Erythroblast (primary cell): ENCODE measurements at places on chromosomes 6 and 20.

GRCh38 chr20:13613917-13614316 is 24.8 kb downstream of the TASP1 start:
- no peak for DNase-seq

DNA sequence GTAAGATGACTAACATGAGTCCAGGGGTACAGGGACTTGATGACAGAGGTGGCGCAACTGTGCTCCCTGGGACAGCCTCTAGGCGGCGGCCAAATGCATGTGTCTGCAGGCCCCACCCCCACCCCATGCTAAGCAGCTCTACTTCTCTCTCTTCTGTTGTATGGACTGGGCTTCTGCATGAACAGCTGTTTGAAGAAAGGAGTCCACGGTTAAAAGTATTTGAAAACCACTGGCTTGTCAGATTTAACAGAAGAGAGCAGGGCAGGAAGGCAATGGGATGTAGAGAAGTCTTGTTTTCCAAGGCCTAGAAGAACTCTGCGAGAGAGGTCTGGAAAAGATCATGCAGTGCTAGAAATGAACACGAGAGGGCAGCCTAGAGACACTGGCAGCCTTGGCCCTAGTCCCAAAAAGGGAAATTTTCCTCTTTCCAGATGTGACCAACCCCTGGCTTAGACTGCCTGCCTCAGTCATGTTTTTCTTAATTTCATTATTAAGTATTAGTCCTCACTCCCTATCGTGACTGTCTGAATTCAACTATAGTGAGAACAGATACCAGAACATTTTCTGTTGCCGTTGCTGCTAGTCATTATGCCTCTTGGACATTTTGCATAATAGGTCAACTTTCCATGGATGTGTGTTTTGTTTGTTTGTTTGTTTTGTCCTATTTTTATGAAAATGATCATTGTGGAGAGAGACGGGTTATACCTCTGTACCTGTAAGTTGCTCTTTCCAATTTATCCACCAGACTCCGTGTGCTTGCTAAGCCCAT is 265.0 kb downstream of the ADGRG6 start:
- DNase-seq: peak; percentile 56

DNA sequence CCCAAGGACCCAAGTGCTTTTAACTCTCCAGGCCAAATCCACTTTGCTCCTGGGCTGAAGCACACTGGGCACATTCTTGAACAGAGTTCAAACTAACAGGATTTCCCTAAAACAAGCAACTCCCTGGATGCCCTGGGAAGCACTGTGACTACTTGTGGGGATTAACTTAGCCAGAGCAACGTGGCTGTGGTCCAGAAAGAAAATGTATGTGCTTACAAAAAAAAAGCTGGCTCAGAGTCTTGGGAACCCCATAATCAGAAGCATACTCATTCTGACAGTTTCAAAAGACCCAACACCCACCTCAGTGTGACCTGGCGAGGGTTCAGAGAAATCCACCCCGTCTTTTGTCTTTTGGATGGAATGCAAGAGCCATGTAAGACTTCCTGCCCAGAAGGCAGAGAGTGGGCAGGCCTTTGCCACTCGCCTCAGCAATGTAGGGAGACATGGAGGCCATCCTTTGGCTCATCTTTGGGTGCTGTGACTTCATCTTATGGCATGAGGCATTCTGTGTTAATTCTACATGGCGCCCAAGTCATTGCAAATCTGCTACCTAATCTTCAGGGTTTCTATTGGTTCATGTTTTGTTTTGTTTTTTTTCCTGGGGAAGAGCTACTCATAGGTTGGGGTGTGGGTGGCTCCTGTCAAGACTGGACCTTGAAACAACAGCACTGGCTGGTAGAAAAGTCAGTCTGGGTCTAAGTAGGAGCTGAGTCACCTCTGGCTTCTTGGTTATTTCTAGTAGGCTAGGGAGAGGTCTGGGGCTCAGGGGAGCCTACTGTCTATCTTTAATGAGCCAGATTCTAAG is 248.6 kb upstream of the SUPT3H start:
- DNase-seq: no peak

DNA sequence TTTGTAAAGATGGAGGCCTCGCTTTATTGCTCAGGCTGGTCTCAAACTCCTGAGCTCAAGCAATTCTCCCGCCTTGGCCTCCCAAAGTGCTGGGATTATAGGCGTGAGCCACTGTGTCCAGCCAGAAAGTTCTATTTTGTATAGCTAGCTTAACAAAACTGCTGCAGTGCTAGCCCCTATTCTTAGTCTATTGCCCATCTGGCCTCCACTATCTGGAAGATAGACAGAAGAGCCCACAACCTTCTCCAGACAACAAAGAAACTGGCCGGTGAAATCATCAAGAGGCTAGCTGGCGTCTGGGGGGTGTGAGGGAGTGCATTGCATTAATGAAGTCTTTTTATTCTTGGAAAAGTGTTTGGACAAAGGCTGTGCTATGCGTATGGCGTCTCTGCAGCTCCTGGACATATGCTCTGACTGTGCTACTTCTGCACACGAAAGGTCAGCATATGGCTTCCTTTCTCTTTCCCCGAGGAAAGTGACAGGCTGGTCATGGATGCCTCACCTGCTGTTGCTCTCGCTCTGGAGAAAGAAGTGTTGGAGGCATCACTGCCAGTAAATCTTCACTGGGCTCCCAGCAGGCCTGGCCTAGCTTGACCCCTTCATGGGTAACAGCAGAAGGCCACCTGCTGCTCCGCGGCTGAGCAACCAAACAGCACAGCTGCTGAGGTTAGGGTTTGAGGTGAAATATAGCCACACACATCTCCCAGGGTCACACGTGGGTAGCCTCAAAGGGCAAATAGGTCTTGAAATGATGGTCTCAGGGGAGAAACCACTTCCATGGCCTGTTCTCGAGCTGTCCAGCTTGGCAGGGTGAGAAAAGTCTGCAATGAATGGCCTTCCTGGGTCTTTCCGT is 95.1 kb upstream of the IYD start:
- no peak for DNase-seq

DNA sequence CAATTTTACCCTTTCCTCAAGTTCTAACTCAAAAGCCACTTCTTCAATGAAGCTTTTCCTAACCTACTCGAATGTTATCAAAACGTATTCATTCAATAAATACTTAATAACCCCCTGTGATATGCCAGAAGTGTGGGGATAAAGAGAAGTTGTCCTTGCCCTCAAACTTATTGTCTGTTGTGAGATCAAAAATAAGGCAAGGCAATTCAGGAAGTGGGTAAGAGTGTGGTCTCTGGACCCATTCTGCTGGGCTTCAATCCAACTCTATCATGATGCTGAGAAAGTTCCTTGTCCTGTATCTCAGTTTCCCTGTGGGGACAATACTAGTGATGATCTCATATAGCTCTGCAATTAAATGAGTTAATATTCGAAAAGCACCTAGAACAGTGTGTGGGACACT is 92.8 kb downstream of the PRDM1 start:
- DNase-seq: no peak

DNA sequence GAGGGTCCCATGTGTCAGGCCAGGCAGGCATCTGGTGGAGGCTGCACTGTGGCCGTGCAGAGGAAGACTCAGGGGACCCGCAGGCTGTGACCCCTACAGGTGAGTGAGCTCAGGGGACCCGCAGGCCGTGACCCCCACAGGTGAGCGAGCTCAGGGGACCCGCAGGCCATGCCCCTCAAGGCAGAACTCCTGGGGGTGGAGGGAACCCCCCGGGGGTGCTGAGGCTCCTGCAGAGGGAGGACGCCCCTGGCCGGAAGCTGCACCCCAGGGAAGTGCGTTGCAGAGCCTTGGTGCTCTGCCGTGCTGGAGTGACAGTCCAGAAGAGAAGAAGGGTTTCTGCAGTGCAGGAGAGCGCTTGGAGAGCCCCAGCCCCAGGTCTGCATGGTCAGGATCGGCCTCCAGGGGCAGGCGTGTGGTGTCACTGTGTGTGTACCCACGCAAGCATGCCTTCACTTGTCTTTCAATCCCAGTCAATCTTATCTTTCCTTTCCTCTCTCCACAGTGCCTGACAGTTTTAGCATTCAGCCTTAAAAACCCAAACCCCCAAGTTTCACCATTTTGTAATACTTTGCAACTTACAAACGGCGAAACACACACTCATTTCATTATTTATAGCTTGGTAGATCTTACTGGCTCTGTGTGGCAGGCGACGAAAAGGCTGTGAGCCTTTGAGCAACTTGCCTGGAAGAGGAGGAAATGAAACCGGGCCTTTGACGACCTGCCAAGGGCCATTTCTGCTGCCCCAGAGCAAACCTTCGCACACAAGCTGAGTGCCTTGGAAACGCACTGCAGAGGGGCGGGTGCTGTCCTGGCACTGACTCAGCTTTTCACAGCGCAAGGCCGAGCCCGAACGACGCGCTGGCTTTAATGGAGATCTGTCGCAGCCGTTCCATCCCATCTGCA is 101.4 kb upstream of the AGPAT4 start:
- DNase-seq: no peak

DNA sequence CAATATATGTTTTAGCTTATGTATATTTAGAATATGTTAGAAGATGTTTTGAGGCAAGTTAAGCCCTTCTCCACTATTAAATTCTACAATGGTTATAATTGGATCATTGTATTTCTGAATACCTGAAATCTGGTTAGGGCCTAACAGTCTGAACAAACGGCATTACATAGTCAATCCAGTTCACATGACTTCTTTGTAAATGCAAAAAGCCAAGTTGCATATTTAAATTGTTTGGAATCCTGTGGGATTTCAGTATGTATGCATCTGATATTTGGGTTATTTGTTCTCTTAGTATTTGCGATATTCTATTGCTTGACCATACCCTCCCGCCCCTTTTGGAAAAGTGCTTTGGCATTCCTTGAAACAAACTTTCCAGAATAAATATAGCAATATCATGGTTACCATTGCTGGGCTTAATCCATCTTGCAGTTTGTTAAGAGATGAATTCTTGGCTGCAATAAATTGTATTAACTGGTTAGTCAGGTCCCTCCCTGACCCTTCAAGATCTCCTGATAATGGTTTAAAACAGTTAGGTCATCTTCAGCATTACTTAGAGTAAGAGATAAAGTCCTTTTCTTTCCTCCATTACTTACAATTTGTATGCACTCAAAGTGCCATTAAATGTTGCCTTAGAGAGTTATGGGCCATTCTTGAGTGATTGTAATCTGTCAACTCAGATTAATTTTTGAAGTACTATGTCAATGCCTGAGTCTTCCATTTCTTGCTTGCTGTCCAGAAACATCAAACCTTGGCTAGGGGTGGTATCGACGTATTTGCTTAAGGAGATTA is 36.5 kb downstream of the LRRC1 start:
- no peak for DNase-seq
